ENCODE measurements at places on chromosomes 2 and 18.

- no peak for DNase-seq
Observed at GRCh38 chr2:61157371-61158003, 4.5 kb upstream of the C2orf74 start.

GRCh38 chr18:48364146-48364545 lies 45.0 kb downstream of the ZBTB7C start:
- DNase-seq, result no peak

DNA sequence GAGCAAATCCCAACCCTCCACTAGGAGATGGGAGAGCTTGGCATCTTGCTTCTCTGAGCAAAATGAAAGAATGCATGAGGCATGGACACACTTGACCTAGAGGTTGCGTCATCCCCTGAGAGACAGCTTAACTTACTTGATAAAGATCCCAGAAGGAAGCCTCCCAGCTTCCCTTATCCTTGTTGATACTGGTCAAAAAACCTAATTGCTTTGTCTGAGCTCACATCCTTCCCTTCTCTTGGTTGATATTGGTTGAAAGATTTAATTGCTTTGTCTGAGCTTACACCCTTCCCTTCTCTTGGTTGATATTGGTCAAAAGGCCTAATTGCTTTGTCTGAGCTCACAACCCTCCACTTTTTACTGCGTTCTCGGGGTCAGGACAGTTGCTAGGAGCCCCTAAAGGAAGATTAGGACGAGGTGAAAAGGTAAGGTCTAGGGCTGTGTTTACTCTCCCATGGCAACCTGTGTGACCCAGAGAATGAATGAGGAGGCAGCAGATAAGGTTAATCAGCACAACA lies 12.2 kb upstream of the BOD1L2 start:
- DNase-seq, result no peak

DNA sequence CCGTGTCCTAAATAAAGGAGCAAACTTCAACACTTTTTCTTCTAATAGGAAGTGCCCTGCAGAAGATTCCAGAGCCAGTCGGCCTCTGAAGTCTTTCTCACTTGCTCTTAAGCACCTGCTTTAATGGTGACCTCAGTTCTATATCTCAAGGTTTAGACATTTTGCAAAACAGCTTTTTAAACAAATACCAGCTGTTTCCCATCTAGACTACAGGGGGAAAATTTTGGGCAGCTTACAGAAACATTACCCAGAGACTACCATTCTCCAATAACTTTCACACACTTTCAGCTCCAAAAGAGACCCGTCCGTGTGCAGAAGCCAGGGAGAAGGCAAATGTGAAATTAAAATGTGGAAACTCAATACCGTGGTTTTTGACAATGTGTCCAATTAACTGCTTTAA lies 285.3 kb upstream of the CCDC68 start:
- no peak for DNase-seq
